Iris pigment epithelial cell (primary cell): ENCODE measurements at places on chromosomes 3 and 15.

DNA sequence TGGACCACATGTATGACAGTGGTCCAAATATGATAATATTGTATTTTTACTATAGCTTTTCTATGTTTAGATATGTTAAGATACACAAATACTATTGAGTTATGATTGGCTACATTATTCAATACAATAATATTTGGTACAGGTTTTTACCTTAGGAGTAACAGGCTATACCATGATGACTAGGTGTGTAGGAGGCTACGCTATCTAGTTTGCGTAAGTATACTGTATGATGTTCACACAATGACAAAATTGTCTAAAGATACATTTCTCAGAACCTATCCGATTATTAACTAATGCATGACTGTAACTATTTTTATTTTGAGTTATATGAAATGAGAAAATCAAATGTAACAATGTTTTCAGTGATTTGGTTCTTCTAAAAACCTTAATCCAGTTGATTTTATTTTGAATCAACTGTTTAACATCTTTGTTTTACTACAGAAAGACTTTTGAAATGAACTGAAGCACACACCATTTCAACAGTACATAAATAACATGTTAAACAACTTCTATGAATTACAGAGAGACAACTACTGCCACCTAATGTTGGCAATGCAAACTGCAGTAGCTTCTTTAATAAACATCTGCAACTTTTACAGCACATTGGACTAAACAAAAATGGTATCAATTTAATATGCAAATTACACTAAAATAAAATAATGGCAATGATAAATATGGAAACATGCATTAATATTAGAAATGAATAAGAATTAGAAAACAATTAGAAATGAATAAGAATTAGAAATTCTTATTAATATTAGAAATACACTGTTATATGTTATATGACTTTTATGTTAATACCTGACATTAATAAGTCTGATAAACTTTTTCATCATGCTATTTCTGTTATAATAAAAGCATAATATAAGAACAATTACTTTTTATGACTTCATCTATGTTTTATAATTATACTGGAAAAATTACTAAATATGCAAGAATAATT lies 255.7 kb downstream of the MBNL1 start:
- peak; percentile 61 for DNase-seq

DNA sequence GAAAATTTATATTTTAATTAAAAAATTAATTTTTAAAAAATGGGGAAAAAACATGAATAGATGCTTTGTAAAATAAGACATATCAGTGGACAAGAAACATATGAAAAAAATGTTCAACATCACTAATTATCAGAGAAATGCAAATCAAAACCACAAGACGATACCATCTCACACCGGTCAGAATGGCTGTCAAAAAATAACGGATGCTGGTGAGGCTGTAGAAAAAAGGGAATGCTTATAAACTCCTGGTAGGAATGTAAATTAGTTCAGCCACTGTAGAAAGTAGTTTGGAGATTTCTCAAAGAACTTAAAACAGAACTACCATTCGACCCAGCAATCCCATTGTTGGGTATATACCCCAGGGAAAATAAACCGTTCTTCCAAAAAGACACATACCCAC lies 93.8 kb downstream of the XRN1 start:
- DNase-seq = no peak

GRCh38 chr3:45692866-45693265 lies 3.7 kb downstream of the SACM1L start:
- DNase-seq = no peak

DNA sequence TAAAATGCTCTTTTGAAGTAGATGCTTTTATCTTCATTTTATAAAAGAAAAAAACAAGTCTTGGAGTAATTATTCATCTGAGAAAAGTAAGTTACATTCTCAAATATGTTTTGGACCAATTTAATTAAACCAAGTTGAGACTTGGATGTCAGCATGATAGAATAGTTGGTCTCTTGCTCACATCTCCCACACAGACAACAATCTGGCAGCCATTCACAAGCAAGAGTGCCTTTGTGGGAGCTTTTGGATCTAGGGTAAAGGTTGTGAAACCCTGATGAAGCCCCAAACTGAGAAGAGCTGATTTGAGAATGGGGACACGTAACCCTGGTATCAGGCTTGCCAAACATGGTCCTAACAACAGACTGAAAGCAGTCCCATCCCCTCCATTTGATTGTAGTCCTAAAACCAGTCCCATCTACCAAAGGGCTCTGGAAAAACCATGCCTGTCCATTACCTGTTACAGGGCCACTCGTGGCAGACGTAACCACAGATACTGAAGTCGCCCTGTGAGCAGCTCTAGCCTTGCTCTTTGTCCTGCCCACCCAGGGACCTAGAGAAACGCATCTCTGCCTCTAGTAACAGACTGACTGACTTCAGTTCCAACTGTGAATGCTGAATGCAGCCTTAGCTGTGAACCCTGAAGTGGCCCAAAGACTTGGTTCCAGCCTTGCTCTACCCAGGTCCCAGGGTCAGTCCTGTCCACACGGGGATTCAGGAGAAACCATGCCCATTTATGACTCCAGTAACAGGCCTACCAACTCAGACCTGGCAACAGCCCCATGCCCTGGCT lies 145.5 kb upstream of the SYNPR start:
- no peak for DNase-seq

DNA sequence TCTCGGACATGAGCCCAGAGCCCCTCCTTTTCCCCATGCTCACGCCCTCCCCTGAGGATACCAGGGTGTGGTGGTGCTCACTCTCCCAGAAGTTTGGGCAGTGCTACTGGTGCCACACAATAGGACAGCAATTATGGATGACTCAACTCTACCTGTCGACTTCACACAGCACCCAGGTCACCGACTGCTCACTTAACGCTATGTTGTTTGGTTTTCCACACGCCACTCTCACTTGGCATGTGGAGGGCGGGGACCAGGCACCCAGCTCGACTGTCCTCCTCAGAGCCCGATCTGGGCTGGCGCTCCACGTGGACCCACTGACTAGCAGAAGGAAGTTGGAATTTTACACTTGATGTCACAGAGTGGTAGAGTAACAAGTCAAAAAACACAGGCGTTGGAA lies 30.9 kb downstream of the STIMATE start:
- no peak for DNase-seq
